Stimulated activated CD4-positive, alpha-beta T cell treated with anti-CD3 and anti-CD28 coated beads, Interleukin-4, amount 100 ng/mL, for 24 hours (primary cell): ENCODE measurements at places on chromosomes 5 and 9.

GRCh38 chr9:136107155-136107952 is 11.3 kb downstream of the TMEM250 start:
- peak; percentile 31 for DNase-seq

GRCh38 chr9:33818847-33819500 is 2.0 kb downstream of the UBE2R2 start:
- no peak for DNase-seq

DNA sequence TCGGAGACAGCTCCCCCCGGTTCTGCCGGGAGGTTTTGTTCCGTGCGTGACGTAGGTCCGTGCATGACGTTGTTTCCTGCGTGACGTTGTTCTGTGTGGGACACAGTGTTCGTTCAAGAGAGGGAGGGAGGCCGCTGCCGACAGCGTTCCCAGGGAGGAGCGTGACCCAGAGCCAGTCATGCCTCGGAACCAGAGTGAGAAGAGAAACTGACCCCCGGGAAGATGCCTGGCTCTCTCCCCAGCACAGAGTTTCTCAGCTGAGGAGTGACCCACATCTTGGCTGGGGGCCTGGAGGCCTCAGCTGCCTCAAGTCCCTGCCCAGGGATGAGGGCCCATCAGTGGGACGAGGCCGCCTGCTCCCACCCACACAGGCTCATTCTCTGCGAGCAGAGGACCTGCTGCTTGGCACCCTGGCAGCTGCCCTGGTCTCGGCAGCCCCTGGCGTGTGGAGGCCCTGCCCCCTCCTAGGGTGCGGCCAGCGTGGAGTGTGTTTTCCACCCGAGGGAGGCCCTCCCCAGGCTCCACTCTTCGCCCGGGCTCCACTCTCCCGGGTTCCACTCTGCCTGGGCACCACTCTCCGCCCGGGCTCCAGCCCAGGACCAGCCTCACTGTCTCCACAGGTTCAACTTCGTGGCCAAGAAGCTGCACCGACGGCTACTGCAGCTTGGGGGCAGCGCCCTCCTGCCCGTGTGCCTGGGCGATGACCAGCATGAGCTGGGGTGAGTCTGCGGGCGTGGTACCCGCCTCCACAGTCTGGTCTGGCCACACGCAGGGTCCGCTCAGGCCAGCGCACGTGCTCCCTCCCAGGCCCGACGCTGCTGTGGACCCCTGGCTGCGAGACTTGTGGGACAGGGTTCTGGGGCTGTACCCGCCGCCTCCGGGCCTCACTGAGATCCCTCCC is 7.9 kb downstream of the NDOR1 start:
- DNase-seq = no peak

DNA sequence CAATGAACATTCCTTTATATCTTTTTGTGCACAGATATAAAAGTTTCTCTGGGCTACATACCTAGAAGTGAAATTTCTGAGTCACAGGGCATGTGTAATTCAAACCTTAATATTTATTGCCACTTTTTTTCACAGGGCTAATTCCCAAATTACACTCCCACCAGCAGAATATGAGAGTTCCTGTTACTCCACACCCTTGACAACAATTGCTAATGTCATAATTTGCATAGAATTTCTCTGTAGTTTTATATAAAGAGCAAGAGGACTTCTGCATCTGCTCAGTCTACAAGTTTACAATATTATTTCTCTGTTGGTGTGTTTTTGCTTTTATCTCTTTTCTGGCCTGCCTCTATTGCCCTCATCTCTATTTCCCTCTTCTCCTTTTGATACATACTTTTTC is 518.5 kb downstream of the ZNF608 start:
- no peak for DNase-seq

DNA sequence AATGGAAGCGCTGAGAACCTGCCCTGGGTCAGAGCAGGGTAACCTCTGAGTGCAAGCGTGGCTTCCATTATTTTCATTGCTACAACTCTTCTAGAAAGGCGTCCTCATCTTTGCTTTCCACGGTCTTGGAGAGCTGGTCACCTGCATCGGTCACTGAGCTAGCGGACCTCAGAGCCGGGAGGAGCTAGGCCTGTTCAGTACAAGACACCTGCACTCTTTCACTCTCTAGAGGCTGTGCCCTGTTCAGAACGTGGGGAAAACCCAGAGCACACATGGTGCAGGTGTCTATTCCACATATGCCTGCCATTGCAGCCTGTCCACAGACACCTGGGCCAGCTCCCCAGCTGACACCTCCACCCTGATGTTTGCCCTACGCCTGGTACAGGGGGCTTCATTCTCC is 147.8 kb upstream of the IRX2 start:
- DNase-seq = no peak
